NCI-H446 (cell line): ENCODE measurements at places on chromosomes 12 and 14.

GRCh38 chr12:112275207-112275606, 107.0 kb downstream of the HECTD4 start:
- no peak for DNase-seq

- no peak for DNase-seq
These were observed 165.9 kb upstream of the TMEM260 start for GRCh38 chr14:56413721-56414120.

- DNase-seq, result peak; percentile 55
These were observed 119.2 kb upstream of the RFLNA start for GRCh38 chr12:124175704-124176103.

DNA sequence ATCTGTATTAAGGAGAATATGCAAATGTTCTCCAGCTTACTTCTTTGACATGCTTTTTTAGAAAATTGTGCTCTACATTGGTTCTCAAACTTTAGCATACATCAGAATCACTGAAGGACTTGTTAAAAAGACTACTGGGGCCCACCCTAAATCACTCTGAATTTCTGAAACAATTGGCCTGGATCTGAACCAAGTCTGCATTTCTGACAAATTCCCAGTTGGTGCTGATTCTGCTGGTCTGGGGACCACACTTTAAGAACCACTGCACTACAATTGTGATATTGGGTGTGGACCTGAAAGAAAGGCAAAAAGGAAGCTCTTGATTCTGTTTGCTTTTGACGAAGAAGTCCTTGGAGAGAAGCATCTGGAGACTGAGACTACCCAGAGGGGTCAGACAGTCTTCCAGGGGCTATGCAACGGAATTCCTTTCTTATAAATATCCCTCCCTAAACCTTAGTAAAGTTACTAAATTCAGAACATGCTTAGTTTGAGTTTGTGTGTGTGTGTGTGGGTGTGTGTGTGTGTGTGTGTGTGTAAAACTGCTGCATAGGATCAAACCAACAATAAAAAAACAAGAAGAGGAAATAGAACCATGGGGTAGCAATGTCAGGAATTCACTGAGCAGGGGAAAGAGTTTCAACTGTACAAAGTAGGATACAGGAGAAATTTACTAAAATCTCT, 36.8 kb downstream of the EAPP start:
- DNase-seq, result no peak

GRCh38 chr12:78146365-78146772, 315.7 kb downstream of the NAV3 start:
- peak; percentile 64 for DNase-seq

DNA sequence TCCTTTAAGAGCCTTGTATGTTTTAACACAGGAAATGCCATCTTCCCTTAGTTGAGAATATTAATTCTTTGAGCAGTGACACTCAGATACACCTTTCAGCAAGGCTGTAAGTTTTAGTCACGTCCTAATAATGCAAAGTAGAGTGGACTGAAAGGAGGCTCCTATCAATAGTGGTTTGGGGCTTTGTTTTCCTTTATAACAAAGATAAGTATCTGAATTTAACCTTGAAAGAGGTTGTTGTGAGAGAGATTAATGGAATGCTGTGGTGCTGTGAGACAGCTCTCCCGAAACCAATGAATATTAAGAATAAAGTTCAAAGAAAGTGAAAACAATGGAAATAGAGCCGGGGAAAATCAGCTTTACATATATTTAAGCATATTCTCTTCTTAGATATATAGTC, 259.6 kb downstream of the ERC1 start:
- no peak for DNase-seq

GRCh38 chr14:93306812-93307211, 26.0 kb downstream of the BTBD7 start:
- no peak for DNase-seq

- DNase-seq, result no peak
These were observed 45.9 kb downstream of the IFNG start for GRCh38 chr12:68113644-68114043.

- no peak for DNase-seq
These were observed 16.2 kb upstream of the SMARCC2 start for GRCh38 chr12:56205445-56205844.

- DNase-seq, result peak; percentile 63
These were observed 16.7 kb downstream of the OR9K2 start for GRCh38 chr12:55142669-55143565.

GRCh38 chr14:80434574-80435321, 223.4 kb upstream of the DIO2 start:
- no peak for DNase-seq

GRCh38 chr14:69012256-69012953, 33.3 kb upstream of the ACTN1 start:
- no peak for DNase-seq

DNA sequence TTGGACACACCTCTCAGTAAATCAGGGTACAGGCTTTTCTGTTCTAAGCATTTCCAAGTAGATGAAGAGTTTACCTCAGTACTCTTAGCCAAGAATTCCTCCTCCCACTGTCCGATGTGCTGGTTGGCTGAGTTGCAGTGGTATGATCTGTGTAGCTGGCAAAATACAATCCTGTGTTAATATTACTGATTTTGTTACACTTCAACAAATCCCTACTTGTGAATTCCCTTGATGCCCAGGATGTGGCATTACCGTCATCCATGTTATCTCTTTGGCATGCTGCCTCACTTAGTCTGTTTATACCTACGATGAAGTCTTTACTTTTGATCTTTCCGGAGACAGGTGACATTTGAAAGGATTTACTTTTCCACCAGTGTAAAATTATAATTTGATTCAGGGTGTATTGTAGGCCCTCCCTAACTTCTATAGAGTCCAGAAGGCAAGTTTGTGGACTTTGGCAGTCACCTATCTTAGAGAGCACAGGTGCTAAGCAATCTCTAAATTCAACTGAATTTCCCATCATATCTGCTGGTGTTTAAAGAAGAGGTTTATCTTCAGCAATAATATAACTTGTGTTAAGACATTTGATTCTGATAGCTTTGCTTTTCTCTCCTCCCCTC, 10.1 kb downstream of the CCDC196 start:
- DNase-seq, result no peak

GRCh38 chr14:63759456-63759855, 31.6 kb upstream of the SGPP1 start:
- no peak for DNase-seq

- no peak for DNase-seq
These were observed 24.4 kb downstream of the SLC38A1 start for GRCh38 chr12:46244273-46244915.

- DNase-seq, result no peak
These were observed 57.4 kb downstream of the IFNG start for GRCh38 chr12:68102163-68102562.

GRCh38 chr12:62582065-62582366, 115.4 kb downstream of the MON2 start:
- DNase-seq, result no peak

- no peak for DNase-seq
These were observed 423.6 kb downstream of the BTG1 start for GRCh38 chr12:91722072-91722471.

DNA sequence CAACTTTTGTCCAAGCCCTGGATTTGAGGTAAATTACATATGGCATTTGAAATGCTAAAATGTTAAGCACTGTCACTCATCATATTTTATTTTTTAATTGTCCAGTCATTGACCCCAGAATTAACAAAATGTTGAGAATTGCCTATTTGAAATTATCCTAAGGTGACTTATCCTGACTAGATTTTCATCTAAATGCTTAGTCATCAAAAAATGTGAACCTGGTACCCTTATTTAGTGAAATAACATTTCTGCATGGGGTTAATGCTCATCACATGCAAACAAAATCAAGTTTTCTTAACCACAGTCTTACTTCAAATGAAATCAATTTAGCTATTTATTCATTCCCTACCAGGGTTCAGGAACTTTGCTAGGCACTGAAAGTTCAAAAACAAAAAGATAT, 232.0 kb upstream of the DCN start:
- DNase-seq, result no peak

DNA sequence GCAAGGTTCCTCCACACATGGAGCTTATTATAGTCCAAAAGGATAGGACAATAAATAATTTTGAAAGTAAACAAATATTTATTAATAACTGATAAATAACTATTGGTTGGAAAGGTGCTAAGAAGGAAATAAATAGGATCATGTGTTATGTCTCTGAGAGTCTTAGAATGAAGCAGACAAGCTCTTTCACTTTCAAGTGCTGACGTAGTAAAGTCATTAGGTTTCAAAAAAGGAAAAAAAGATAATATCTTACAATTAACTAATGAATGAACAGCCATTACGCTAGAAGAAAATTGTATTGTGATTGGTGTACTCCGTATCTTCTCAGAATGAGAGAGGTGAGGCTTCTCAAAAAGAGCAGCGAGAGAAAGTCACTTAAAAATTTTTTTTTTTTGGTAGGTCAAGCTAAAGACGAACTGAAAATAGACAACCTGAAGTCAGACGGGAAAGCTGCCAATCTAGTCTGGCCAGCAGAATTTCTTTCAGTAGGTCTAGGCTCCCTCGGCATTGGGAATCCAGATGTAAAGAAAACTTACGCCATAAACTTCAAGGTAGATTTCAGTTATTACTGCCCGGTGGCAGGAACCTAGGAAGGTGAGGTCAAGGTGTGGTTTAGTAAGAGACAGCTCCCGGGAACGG, 583 bp upstream of the LEMD3 start:
- no peak for DNase-seq

GRCh38 chr14:101171650-101172049, 268.1 kb upstream of the RTL1 start:
- no peak for DNase-seq

DNA sequence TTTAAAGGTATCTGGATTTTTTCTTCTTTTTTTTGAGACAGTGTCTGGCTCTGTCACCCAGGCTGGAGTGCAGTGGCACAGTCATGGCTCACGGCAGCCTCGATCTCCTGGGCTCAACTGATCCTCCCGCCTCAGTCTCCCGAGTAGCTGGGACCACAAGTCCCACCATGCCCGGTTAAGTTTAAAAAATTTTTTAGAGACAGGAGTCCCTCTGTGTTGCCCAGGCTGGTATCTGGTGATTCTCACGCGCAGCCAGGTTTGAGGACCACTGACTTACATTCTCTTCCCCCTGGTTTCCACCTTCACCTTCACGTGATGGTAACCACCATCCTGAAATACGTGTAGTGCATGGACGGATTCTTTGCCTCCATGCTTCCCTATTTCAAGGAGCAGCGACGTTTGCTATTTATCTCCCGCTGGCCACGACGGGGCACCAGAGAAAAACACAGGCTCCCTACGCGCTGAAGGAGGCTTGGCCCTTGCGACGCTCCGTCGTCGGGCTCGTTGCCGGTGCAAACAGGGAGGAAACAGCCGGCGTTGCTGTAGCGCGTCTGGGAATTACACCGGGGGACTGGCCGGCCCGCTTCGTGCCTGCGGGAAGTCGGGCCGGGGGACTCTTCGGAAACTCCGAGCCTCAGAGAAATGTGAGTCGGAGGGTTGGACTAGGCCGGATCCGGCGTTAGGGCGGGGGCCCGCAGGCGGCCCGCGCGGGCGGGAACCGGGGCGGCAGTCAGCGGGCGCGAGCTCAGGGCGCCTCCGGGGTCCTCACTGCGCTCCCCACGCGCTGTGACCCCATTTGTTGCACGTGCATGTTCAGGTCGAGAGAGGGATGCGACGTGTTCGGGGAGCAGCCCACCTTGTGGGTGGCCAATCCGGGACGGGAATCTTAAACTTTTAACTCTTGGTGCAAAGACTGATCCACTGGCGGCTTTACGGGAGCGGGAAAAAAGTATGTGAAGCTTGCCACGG, at the start of gene TCHP:
Gene TCHP, plus strand, starts transcription at position 492 of the 969 bp plus-strand sequence. CDS start 2,753 bp downstream, outside the sequence.
- peak; percentile 47 for DNase-seq

- no peak for DNase-seq
These were observed 23.4 kb downstream of the MAP1LC3B2 start for GRCh38 chr12:116582610-116583009.

DNA sequence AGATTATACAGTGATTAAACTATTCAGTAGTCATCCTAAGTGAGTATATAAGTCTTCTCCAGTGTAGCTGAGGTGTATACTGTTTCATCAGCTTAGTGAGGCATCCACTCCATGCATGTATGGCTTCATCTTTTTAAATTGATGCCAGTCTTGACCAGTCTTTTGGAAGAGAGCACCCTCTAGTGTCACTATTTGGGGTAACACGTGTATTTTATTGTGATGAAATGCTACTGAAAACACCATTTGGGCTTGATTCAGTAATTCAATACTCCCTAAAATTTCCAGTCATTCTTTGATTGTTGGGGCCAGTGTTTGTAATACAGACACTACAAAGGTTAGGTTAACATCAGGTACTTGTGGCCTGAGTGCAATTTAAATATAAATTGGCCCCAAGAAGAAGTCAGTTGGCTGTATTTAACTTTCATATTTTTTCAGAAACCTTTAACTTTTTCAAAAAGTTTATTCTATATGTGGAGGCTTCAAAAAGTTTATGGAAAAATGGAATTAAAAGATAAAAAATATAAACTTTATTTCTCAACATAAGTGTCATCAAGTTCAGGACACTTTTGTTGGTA, 35.3 kb downstream of the MIPOL1 start:
- DNase-seq, result peak; percentile 39

DNA sequence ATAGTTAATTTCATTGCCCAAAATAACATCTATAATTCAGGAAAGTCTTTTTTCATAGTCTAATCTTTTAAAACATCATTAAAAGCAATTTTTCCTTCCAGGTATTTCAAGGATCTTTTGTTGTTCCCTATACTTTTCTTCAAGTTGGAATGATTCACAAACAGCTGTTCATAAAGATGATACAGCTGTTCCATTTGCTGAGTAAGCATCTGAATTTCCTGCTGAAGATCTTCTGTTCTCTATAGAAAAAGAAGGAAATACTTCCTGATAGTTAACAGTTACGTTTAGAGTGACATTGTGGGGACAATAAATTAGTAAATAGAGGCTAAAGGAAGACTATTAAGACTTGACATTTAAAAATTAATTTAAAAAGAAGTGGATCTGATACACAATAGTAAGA, 30.3 kb upstream of the ESR2 start:
- no peak for DNase-seq

- no peak for DNase-seq
These were observed 4.6 kb upstream of the RPL6 start for GRCh38 chr12:112413855-112414625.

DNA sequence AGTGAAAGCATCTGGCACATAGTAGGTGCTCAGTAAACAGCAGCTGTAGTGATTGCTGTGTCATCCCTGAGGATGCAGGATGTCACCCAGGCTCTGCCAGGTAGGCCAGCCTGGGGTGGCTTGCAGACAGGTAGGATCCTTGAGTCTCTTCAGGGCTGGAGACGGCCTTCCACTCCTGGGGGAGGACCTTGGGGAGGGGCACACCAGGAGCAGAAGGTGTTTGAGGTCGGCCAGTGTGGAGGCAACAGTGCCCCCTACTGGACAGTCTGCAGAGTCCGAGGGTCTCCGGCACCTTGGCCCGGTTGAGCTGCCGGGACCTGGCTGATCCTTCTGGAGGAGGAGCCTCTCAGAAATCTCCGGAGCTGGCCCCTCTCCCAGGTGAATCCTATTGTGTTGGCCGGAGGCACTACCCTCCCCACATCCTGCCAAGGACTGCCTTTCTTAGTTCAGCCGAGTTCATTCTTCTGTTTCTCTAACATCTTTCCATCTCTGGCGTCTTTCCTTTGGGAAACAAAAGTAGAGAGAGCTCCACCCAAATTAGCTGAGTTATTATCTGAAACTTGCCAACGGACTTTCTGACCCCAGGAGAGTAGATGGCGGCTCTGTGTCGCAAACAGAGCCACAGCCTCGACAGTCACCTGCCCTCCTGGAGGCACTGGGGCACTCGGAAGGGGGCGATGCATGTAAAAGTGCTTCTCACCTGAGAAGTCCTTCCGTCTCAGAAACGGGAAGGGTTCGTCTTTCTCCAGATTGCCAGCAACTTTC, 41.8 kb upstream of the CLMN start:
- no peak for DNase-seq

- no peak for DNase-seq
These were observed 378.0 kb upstream of the DDHD1 start for GRCh38 chr14:53531156-53531555.
